Activated T-cell treated with anti-CD3 and anti-CD28 coated beads, Interleukin-2, amount 50 U/mL, for 48 hours (primary cell): ENCODE measurements at places on chromosomes 2 and 18.
A peak's percentile ranks its signal among the peaks of the same experiment; 100 is the strongest.

DNA sequence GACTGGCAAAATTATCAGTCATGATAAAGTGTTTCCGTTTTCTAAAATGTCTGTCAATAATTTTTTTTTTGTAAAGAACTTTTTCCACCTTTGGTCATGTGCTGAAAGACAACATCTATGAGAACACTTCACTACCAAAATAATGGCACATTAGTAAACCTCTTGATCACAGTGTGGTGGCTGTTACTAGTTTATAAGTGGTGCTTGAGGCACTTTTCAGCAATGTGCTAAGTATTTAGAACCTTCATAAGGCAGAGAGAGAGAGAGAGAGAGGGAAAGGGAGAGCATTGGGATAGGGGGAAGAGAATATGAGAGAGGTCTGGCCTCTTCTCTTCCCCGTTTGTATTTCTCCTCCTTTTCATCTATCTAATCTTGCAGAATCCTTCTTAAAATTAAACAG is 1.1 kb upstream of the NYAP2 start:
- DNase-seq: no peak

DNA sequence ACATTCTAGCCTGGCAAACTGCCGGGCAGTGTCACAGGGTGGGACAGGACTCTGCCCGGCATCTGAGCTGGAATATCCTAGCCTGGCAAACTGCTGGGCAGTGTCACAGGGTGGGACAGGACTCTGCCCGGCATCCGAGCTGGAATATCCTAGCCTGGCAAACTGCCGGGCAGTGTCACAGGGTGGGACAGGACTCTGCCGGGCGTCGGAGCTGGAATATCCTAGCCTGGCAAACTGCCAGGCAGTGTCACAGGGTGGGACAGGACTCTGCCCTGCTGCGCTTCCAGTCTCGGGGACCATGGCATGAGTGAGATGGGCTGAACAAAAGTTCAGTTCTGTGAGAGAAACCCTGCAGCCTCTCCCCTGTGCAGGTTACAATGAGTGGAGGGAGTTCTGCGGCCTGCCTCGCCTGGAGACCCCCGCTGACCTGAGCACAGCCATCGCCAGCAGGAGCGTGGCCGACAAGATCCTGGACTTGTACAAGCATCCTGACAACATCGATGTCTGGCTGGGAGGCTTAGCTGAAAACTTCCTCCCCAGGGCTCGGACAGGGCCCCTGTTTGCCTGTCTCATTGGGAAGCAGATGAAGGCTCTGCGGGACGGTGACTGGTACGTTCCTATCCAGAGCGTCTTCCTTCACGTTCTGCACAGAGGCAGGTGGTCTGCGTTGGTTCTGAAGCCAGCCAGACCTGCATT is 80.3 kb downstream of the TPO start:
- no peak for DNase-seq

DNA sequence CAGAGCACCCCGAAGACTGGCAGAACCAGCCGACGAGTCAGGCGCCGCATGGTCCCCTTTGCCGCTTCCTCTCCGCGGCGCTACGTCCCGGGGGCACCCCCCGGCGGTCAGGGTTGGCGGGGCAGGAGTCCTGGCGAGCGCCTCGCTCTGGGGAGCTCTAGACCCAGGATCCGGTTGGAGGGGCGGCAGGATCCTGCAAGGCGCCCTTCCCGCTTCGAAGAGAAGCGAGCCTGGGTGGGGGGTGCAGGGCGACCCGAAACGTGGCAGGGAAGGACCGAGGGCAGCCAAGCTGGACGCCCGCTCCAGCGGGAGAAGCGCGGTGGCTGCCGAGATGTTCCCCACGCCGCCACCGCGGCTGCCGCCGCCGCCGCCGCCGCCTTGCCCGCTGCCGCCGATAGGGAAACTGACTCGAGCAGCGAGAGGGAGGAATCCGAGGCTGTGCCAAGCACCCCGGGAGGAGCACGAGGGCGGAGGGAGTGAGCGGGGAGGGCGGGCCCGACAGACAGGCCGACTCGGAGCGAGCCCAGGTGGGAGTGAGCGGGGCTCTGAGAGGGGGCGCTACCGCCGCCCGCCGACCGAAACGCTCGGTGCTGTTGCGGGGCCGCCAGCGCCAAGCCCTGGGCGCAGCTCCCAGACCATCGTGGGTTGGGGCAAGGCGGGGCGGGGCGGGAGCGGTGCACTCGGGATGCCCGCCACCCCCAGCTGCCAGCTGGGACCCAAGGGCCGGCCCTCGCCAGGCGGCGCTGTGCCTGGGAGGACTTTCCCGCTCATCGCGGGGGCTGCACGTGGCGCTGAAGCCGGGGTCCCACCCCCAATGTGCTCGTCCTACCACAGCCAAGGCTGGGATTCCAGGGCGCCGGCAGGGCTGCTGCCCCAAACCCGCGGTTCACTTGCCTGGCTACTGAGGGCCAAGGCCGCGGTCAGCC is at the start of gene GALNT14:
GALNT14 (minus strand) TSS at position 404 of the 926 bp plus-strand sequence; CDS start at position 50, 354 bp downstream.
- DNase-seq: peak; percentile 76

DNA sequence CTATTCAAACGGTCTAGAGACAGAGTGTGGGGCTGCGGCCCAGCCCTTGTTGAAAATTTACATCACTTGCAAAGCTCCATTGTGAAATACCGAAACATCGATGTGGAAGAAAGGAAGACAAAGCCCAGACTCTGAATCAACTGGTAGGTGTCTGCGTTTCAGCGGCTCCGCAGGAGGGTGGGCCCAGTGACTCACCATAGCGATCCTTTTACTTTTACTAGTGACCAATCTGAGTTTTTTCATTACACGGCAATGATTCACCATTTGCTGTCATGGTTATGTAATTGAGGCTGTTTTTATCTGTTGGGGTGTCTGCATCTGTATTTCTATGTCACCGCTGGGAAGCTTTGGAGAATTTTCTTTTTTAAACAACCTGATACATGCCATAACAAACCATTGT is 66.6 kb upstream of the ODC1 start:
- no peak for DNase-seq

DNA sequence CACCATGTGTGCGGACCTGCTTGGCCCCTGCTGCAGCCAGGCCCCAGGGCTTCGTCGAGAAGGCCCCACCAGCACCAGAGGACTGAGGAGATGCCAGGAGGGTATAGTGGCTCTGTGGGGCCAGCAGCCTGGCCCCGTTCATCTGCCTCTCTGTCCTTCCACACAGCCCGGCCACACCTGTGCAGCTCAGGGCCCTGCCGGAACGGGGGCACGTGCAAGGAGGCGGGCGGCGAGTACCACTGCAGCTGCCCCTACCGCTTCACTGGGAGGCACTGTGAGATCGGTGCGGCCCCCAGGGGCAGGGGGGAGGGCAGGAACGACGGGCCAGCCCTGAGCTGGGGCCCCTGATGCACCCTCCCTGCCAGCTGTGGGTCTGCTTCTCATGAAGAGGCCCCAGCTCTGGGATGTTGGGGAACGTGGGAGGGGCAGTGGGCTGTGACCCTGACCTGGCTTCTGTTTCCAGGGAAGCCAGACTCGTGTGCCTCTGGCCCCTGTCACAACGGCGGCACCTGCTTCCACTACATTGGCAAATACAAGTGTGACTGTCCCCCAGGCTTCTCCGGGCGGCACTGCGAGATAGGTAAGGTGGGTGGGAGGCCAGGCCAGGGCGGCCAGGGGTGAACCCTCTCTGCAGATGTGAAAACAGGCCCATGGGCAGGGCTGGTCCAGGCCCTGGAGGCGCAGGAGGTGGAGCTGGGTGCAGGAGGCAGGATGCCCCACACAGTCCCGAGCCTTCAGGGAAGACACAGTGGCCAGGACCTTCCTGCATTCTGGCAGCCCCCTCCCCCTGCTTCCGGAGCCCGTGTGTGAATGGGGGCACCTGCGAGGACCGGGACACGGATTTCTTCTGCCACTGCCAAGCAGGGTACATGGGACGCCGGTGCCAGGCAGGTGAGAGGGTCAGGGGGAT is 50.3 kb downstream of the MTERF4 start:
- peak; percentile 11 for DNase-seq

DNA sequence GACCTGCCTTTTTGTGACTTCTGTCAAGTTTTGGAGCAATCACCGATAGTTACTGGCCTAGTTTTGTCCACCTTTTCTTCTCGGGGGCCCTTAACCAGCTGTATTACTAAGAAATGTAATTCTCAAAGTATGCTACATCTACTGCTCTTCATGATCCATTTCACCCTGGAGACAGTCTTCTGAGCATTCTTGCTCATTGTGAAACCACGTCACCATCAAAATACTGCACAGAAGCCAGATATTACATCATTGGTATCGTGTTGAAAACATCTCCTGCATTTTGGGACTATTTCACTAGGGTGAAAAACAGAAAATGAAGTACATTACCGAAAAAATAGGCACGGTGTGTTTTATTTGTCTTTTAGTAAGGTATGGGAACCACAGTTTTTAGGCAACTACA is 11.7 kb downstream of the LYPD6B start:
- no peak for DNase-seq

DNA sequence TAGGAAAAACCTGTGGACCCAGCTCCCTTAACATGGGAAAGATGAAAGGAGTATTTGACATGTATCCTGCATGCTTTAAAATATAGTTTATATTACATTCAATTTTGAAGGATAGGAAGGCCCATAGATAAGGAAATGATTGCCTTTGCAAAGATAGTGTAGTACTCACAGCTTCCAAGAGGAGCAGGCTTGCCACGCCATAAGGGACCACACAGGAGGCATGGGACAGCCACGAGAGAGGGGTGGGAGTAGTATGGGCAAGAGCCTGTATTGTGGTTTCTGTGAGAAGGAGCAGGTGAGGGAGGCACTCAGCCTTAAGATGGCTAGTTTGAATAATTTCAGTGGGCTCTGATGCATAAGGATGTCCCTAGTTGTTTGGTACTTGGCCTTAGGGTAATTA is 740.3 kb downstream of the SATB2 start:
- DNase-seq: no peak

DNA sequence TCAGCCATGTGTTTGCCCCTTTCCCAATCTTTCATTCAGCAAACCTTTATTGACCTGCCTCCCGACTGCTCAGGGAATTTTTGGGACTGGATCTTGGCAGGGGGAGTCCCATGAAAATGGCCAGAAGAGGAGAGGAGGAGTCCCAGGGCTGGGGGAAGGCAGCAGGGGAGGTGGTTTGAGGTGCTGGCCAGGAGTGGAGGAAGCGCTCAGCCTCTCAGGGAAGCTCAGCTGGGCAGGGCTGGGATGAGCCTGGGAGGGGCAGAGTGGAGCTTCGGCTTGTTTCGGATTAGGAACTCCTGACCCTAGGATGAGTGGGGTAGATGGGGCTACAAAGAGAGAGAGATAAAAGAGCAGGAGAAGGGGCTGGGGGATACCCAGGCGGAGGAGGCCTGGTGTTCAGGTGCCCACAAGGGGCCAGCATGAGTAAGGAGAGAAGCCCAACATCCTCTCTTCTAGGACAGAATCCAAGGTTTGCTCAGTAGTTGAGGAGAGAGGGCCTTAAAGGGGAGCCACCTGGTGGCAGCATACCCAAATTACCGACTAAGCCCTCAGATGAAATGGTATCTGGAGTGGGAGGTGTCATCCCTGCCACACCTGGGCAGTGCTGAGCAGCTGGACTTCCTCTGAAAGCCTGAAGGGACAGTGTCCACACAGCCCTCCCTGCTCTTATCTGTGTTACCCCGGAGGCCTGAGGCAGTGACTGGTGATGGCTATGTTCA is 91.1 kb downstream of the INHBB start:
- DNase-seq: peak; percentile 41

DNA sequence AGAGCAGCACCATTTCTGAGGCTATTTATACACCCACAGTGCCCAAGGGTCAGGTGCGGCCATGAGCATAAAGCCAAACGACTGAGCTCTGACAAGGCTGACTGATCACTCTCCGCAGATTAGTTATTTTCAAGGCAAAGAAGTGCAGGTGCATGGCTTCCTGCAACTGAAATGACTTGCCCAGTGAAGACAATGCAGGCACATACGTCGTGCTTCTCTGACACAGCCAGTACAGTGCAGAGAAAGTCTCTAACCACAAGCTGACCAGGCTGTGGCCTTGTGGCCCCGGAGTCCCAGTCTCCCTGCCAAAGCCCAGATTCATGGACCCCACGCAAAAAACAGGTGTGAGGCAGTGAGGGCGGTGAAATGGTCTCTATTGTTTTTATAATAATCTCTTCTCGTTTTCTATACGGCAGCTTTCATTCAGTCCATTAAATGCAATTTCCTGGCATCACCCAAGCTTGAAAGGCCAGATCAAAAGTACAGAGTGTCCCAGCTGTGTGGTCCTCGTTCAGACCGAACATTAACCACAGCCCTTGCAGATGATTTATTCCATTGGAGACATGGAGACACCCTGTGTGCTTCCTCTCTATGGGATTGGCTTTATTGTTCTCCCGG is 447.0 kb upstream of the ID2 start:
- no peak for DNase-seq

DNA sequence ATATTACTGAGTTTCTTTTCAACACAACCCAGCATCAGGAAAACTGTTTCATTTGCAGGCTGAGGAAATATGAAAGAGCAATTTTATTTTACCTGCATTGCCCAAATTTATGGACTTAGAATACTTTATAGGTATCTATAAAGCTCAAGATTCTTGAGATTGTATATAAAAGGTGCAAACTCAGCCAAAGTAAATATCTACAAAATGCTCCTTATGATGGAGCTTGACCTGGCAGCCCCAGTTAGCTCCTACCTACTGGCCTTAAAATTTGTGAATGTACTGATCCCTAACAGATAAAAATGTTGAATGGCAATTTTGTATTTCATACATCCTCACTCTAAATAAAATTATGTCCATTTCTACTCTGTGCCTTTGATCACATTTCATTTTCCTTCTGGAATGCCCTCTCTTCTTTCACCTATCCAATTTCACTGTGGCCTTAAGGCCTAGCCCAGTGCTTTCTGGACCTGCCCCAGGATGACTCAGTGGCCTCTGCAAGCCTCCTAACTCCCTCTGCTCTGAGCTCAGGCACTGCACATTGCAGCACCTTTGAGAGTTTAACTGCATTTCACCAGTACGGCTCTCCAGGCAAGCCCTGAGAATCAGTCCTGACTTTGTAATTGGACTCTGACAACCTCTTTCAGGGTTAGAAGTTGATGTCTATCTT is 125.9 kb downstream of the ANTXR1 start:
- DNase-seq: no peak

- no peak for DNase-seq
Observed at GRCh38 chr2:233210281-233210680, 41.2 kb upstream of the ATG16L1 start.
